ENCODE measurements at places on chromosomes 7 and 10.

DNA sequence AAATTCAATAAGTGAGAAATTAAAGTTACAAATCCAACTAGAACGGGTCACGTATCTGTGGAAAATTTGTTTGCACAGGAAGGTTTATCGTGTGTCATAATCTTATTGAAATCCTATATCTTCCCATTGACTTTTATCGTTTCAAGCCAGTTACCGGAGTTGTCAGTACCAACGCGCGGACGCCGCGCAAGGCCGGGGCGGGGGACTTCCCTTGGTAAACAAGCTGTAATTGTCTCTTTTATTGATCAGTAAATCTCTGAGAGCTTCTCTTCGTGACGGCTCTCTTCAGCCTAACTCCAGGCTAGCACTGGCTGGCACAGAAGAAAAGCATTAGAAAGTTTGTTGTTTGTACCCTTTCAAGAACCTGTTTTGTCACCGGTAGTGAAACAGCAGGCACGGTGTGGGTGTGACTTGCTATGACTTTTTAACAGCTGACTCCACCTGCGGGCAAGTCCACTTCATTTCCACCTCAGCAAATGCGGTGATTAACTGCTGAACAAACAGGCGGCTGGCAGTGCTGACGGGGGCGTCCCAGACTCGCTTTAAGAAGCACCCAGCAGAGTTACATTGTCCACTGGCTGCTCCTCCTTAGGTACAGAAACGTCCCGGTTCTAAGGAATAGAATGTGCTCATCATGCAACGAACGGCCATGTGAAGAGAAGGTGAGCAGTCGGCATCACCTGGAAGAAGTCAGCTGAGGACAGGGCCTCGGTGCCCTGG, 215.8 kb downstream of the MAD1L1 start:
- H3K27ac ChIP-seq: no peak overlapping the region
- peaks cover 23% of the 10 kb centered on the region for H3K4me1 ChIP-seq
- no peak overlapping the region for H3K4me3 ChIP-seq
- no peaks in the 10 kb centered on the region for H3K36me3 ChIP-seq
- no peaks in the 10 kb centered on the region for H3K27me3 ChIP-seq

DNA sequence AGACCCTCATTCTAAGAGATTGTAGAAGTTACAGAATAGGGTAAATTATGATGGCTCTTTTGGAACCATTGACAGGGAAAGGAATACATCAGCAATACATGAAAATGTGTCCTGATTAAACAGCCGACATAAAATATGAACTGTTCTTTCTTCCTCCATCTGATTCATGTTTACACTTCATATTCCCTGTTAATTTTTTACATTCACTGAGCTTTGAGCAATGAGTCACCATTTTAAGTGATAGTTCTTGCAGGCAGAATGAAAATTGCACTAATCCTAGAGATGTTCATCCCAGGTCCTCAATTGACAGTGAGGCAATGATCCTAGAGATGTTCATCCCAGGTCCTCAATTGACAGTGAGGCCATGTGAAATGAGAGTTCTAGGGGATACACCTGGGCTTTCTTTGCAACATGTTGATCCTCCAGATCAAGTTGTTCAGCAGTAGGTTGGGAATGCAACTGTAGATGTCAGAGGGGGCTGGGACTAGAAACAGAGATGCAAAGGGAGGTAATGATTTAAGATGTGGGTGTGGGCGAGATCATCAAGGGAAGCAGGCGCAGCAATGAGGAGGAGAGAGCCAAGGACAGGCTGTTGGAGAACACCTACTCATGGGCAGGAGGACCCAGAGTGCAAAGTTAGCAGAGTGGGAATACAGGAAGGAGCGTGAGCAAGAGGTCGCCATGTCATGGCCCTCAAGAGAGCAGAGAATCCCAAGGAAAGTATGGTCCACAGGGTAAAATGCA, 138.7 kb downstream of the ZNF365 start:
- DNase-seq: no peak
- H3K4me3 ChIP-seq: no peak overlapping the region
- no peaks in the 10 kb centered on the region for H3K36me3 ChIP-seq

GRCh38 chr10:121138112-121138860, 287.1 kb downstream of the WDR11 start:
- no peak overlapping the region for H3K4me3 ChIP-seq
- no peaks in the 10 kb centered on the region for H3K36me3 ChIP-seq
- no peaks in the 10 kb centered on the region for H3K4me1 ChIP-seq

DNA sequence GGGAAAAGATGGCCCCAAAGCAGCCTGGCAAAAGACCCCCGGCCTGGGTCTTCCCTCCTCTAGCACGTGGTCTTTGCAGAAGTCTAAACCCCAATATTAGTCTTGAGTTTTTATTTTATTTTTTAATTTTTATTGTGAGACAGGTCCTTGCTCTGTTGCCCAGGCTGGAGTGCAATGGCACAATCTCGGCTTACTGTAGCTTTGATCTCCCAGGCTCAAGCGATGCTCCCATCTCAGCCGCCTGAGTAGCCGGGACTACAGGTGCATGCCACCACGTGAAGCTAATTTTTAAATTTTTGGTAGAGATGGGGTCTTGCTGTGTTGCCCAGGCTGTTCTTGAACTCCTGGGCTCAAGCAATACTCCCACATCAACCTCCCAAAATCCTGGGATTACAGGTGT, 40.3 kb upstream of the MXI1 start:
- H3K27me3 ChIP-seq: no peaks in the 10 kb centered on the region
- no peaks in the 10 kb centered on the region for H3K4me1 ChIP-seq
- no peak overlapping the region for H3K27ac ChIP-seq
- no peaks in the 10 kb centered on the region for H3K36me3 ChIP-seq
- no peak for DNase-seq
- H3K4me3 ChIP-seq: no peak overlapping the region

DNA sequence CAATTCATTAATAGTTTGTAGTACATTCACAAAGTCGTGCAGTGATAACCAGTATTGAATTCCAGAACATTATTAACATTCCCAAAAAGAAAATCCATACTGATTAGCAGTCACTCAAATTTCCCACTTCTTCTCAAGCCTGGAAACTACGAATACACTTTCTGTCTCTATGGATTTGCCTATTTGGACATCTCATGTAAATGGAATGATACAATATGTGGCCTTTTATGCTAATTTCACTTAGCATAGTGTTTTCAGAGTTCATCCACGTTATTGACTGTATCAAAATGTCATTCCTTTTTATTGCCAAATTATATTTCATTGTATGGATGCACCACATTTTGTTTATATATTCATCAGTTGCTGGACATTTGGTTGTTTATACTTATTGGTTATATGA, 78.8 kb downstream of the STK31 start:
- H3K27ac ChIP-seq: no peak overlapping the region
- no peaks in the 10 kb centered on the region for H3K4me1 ChIP-seq
- no peaks in the 10 kb centered on the region for H3K27me3 ChIP-seq
- H3K36me3 ChIP-seq: no peaks in the 10 kb centered on the region
- no peak overlapping the region for H3K4me3 ChIP-seq

- DNase-seq: no peak
- H3K4me1 ChIP-seq: no peaks in the 10 kb centered on the region
- H3K36me3 ChIP-seq: no peaks in the 10 kb centered on the region
- no peaks in the 10 kb centered on the region for H3K27me3 ChIP-seq
- H3K4me3 ChIP-seq: no peak overlapping the region
- H3K27ac ChIP-seq: no peak overlapping the region
These were observed 81.9 kb downstream of the ABCB5 start for GRCh38 chr7:20697351-20697750.

DNA sequence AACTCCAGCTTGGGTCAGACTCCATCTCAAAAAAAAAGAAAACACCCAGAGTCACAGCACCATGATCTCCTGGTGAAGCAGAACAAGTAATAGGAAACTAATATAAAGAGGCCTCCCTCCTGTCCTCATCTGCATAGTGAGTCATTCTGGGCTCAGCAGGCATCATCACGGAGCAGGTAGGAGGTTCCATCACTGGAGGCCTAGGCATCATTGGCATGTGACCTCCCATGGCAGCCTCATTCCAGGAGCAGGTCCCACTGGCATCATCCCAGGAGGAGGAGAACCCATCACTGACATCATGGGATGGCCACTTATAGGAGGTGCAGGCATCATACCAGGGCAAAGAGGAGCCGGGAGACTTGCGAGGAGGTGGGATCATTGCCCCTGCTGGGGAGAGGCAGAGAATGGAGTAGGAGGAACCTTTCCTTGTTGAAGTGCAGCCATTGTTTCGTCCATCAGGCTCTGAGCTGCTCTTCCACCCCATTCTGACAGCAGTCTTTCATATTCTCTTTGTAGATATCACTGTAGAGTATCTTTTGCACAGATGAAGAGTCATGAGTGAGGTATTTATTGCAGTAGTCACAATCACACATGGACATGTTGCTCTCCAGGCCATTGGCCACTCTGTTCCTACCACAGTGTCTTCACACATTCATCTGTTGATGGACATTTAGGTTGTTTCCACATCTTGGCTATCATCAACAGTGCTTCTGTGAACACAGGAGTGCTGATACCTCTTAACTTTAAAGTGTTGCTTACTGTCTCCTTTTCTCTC, 73.8 kb downstream of the OSBPL3 start:
- no peak for DNase-seq
- H3K4me3 ChIP-seq: no peak overlapping the region
- no peaks in the 10 kb centered on the region for H3K27me3 ChIP-seq
- no peaks in the 10 kb centered on the region for H3K36me3 ChIP-seq

DNA sequence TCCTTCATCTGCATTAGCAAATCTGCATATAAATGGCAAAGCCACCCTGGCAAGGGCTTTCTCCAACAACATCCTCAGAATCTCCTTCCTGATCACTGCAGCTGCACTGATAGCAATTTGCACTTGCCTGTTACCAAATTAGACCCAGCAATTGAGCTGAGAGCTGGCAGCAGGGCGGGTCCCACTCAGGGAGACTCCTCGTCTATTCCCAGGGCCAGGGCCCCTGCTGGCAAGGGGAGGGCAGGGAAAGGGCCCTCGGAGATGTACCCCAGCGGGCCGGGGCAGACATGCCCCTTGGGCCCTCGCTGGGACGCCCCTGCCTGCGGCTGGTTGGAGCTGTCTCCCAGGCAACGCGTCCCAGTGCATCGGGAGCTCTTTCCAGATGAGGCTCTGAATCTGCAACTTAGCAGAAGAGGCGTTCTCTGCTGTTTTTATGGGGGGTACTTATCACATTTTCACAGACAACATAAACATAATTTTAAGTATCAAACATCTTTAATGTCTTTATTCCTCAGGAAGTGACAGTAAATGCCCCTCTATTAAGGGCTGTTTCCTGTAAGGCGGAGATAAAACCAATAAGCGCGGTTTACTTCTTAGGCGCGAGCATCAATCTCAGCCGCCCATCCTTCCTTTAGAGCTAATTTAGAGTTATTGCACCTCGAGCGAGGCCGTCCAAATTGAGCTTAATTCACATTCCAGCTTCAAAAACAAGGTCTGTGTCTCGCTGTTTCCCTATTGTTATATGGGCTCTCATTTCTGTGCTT, 249.0 kb upstream of the PPP2R2D start:
- H3K36me3 ChIP-seq: no peaks in the 10 kb centered on the region
- no peak overlapping the region for H3K4me3 ChIP-seq
- H3K27me3 ChIP-seq: no peaks in the 10 kb centered on the region
- H3K4me1 ChIP-seq: no peaks in the 10 kb centered on the region
- H3K27ac ChIP-seq: no peak overlapping the region
- no peak for DNase-seq

DNA sequence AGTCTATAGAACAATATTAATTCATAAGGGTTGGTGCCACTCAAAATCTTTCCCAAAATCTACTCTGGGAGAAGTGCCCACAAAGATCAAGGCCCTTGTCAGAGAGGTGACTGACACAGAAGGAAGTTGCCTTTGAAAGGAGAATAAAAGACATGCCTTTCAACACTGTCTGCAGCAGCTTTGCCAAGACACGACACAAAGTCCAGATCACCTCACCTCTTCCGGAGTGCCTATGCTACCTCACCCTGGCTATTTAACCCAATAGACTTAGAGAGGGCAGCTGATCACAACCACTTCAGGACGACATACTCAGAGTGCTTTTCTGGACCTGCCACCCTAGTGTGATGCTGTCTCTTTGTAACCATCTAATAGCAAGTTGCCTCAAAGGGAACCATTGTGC, 49.0 kb upstream of the YAE1 start:
- H3K4me3 ChIP-seq: no peak overlapping the region
- H3K36me3 ChIP-seq: no peaks in the 10 kb centered on the region
- no peaks in the 10 kb centered on the region for H3K27me3 ChIP-seq

DNA sequence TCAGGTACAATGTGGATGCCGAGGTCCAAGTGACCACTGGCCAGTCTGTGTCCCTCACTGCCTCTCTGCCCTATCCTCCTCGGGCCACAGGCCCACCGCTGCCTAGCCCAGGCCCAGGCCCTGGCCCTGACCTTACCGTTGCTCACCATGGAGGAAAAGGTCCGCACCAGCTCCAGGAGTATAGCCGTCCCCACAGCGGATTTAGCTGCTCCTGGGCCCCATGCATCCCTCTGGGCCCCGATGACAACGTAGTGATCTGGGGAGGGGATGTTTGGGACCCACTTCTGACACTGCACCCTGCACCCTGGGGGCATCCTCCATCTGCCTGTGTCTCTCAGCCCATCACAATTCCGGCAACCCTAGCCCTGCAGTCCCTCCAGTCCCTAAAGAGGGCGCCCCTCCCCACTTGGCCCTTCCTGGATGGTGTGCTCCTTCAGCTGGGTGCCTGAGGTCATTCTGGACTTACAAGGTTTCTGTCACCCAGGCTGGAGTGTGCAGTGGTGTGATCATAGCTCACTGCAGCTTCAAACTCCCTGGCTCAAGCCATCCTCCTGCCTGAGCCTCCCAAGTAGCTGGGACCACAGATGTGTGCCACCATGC, 12.1 kb downstream of the TFR2 start:
- no peak overlapping the region for H3K27ac ChIP-seq
- DNase-seq: no peak
- no peaks in the 10 kb centered on the region for H3K27me3 ChIP-seq
- H3K4me3 ChIP-seq: no peak overlapping the region
- no peaks in the 10 kb centered on the region for H3K36me3 ChIP-seq
- peaks cover 19% of the 10 kb centered on the region for H3K4me1 ChIP-seq

DNA sequence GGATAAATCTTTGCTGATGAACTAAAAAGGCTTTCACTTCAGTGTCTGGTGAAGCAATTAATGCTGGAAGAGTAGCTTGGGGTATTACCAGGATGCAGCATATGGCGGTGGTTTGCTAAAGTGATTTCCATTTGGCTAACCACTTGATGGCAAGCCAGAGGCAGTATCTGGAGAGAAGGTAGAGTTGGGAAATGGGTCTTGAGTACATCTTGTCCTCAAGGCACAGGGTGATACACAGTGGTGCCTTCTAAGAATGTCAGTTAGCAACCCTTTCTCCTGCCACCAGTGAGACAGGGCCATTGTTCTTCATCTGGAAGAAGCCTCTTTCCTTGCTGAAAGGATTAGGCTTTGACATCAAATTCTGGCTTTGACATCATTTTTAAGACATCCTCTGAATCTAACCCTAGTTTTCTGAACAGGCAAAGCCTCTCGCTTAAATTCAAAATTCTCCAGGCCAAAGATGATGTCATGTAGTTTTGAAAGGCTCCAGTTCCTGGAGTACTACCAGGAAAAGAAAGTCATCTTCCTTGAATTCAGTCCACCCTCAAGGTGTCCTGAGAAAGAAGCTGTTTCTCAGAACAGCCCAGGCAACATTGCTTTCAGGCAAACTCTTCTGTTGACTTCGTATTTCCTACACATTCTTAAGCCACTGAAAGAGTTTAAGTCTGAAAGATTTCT, 162.4 kb downstream of the ARID5B start:
- H3K27me3 ChIP-seq: no peaks in the 10 kb centered on the region
- peaks cover 21% of the 10 kb centered on the region for H3K36me3 ChIP-seq
- H3K4me1 ChIP-seq: peaks cover 42% of the 10 kb centered on the region

Measured in thoracic aorta (tissue), 2 donors.